ENCODE measurements at places on chromosomes 6 and 20.

DNA sequence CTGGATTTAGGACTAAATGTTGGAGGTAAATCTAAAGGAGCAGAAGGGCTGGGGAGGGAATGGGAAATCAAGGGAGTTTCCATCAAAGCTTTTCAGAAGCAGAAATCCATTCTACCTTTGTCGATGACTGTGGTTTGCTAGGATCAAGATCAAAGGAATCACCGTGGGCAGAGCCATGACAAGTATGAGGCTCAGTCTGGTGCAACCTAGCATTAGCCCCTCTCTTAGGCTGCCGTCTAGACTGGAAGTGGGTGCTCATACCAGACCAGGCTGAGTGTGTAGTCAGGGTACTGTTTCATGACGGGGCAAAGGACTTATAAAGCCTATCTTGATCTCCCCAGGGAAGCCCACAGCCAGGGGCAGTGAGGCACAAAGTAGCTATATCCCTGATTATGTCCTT is 120.5 kb downstream of the BMP2 start:
- DNase-seq, result no peak

- DNase-seq, result no peak
Measured at GRCh38 chr6:95569560-95569959, 7.8 kb upstream of the MANEA start.

DNA sequence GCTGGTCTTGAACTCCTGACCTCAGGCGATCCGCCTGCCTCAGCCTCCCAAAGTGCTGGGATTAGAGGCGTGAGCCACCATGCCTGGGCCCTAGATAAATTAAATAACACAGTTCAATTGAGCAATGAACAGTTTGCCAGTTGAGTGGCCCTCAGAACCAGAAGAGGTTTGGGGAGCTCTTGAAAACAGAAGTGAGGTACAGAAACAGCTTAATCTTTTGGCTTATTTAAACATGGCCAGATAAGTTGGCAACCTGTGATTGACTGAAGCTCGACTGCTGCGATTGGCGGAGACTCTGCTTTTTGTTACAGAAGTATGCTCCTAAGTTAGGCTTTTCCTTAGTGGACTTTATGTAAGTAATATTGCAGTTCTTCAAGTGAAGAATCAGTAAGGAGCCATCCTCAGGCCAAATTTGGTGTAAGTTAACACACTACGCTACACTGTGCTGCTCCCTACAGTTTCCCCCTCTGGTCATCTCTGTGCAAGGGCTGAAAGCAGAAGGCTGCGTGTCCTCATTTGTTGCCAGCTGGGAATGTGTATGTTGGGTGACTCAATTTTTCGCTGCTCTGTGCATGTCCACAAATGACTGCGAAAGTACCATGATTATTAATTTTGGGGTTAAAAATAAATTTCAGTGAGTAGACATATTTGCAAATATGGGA is 9.8 kb downstream of the XRN2 start:
- DNase-seq, result no peak

GRCh38 chr6:129645830-129646579 is 64.0 kb downstream of the ARHGAP18 start:
- no peak for DNase-seq

DNA sequence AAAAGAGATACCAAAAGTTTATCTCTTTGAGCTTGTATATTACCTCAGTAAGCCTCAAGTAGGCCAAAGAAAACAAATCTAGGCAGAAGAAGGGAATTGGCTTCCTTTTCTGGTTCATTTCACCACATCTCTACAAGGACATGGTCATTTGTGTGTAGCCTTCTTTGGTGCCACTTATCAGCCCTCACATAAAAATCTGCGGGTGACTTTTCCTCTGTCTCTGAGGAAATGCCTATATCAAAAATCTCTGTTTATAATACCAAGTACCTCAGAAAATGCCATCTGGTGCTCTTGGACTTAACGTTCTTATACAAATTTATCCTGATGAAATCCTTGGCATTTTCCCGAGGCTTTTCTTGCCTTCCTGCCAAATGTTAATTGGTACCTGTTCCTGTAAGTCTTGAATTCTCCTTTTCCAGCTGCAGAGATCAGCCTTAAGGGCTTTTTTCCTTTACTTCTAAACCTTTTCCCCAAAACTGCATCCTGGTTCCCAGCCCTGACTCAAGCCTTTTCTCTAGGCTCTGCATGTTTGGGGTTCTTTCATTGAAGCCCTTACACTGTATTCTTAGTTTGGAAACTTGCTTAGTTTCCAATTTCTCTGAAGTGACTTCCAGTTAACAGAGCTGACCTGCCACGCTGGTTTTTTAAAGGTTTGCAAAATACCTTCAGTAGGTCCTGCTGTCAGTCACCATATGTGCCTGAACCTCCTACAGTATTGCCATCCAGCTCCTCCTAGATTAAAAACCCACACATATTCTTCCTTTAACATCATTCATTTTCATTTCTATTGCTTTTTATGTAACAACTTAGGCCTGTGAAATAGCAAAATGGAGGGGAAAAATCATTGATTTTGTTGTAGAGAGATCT is 191.2 kb upstream of the PREP start:
- DNase-seq, result no peak

DNA sequence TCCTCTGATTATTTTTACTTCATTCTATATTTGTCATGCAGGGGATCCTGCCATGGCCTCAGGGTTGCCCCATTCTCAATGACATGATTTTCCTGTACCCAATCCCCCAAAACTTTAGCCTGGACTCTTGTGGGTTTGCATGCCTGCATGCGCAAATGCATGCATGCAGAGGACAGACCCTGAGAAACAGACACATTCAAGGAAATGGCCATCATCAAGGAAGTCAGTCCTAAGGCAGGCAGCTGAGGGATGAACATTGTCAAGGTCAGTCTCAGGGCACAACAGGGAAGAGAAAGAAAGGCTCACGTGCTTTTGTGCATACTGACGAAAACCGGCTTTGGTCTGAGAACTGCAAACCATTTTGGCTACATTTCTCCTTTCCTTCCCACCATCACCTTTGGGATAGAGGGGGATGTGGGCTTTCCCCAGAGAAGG is 13.1 kb downstream of the NEDD9 start:
- DNase-seq, result no peak

DNA sequence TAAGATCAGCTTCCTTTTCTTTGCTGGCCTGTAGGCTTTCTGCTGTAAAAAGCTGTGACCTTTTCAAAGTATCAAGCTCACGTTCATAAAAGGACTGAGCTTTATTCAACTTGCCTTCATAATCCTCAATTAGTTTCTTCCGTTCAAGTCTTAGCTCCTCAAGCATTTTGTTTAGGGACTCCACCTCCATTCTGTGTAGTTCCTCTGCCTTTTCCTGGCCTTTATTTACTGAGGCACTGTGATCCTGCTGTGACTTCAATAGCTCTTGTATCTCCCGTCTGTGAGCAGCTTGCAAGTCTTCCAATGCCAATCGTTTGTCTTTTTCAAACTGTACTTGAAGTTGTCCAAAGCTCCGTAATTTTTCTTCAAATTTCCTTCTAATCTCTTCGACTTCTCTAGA is 54.4 kb downstream of the FAM184A start:
- no peak for DNase-seq

- DNase-seq, result no peak
Measured at GRCh38 chr20:3406481-3407039, 909 bp downstream of the DNAAF9 start.

DNA sequence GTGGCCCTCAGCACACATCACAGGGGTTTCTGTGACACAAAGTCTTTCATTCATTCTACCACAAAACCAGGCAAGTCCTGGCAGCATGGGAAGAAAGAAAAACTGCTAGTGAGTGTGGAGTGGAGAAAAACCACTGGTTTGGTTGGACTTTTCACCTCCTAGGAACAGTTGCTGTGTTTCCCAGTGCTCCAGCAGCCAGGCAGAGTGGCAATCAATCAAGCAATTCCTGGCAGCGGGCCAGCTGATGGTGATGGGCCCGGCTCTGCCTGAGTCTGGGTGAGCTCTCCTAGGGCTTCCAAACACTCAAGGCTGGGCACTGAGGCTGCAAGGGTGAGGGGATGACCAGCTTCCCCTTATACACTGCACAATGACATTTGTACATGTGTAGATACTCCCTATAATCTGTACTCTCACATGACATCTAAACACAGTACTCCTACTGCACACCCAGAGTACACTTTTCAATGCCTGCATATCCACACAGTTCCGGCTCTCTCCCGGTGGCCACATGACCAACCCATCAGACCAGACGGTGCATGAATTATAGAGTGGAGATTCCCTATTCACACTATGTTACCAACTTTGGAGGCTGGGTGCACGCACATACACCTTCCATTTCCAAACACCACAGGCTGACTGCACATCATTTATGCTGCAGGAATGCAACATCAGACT is 156.6 kb downstream of the UNC5CL start:
- no peak for DNase-seq

DNA sequence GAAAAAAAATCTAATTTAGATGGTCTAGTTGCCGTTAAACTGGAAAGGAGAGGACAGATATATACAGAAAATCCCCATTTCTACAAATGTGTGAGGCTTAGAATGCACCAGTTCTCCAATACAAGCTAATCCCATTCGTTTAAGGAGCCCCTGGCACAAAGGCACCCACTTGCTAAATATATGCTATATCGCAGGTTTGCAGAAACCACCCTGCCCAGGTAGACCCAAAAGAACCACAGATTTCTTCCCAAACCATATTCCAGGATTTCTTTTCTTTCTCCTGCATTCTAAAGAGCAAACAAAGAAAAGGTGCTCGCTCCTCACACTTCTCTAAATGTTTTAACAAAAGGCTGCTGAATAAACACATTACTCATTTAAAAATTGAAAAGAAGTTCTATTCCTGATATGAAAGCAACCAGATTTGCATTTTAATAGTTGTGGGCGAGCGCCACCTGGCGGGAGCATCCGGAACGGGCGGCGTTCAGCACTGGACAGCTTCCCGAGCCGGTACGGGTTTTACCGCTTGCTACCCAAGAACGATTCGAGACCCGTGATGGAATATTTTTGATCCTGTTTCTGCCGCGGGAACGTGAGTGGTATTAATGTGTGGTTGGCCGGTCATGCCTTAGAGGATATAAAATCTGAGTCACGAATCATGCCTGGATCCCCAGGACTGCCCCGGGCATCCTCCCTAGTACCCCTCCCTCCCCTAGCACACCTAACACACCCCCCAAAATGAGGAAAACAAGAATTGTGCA is 2.1 kb downstream of the PTPRT start:
- DNase-seq, result peak; percentile 85

- no peak for DNase-seq
Measured at GRCh38 chr6:128078276-128078675, 177.4 kb upstream of the THEMIS start.

DNA sequence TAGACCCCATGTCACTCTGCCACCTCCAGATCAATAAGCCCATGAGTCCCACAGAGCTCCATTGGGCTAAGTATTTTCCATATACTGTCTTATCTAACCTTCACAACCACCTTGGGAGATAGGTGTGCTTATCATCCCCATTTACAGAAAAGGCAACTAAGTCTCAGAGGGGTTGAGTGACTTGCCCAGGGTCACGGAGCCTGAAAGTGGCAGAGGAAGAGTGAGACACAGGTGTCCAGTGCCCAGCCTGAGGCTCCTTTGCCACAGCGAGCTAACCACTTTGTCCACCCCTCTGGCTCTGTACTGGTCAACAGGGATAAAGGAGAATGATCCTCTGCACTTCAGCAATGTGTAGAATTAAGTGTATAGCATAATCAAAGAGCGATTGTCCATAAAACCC is 124.5 kb downstream of the GMDS start:
- DNase-seq, result no peak

- DNase-seq, result no peak
Measured at GRCh38 chr6:17390276-17390675, 3.1 kb upstream of the CAP2 start.

GRCh38 chr6:139395371-139395770 is 20.9 kb upstream of the CITED2 start:
- no peak for DNase-seq

DNA sequence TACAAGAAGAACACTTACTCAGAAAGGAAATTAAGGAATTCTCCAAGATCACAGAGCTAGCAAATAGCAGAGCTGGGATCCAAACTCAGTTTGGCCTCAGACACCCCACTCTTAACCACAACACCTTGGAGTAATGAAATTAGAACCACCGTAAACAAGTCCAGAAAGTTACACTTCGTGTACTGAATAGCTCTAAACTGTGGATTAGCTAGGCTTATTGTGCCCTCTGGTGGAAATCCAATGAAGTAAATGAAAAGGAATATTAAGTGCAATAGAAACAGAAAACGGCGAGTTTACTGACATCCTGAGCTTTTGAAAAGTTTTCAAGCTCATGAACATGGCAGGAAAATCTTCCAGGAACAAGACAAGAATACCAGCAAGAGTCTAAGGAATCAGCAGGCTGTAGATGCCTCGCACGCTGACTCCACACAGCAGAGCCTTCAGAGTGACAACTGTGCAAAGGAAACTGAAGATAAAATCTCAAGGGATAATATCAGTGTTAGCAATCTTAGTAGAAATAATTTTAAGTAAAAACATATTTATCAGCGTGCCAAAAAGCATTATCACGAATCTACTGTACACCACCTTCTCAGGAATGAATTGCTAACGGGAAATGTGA is 34.6 kb downstream of the FBXO5 start:
- no peak for DNase-seq

- DNase-seq, result no peak
Measured at GRCh38 chr20:37261714-37262113, at the start of gene GHRH. Gene GHRH (minus strand): TSS chr20:37261814. CDS start chr20:37256889, 4,925 bp downstream.

DNA sequence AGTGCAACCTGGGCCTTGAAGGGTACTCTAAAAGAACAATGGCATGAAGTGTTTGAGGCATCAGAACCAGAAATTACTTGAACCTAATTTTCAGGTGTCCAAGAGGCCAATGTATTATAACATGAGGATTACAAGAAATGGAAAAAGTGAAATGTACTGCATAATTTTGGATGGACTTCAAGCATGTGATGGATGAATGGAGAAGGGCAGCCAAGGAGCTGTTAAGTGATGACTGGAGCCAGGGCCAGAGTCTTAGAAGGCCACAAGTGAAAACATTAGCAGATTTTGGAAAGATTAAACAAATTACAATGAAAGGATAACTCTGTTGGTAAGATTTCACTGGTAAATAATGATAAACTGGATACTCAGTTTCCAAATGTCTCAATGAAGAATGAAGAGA is 738.2 kb downstream of the CD109 start:
- DNase-seq, result no peak

- no peak for DNase-seq
Measured at GRCh38 chr20:61723529-61724257, 342.0 kb downstream of the TAF4 start.

GRCh38 chr6:154909821-154910220 is 85.3 kb upstream of the TIAM2 start:
- DNase-seq, result no peak

GRCh38 chr6:47434372-47435253 is 43.0 kb upstream of the CD2AP start:
- DNase-seq, result no peak

All from stimulated activated CD8-positive, alpha-beta memory T cell treated with anti-CD3 and anti-CD28 coated beads, Interleukin-4, amount 100 ng/mL, for 48 hours (primary cell).